Endodermal cell (in vitro differentiated cells): ENCODE measurements at places on chromosomes 1 and 21. TPM values are rescaled to one million over a fixed set of nuclear protein-coding genes. Genes with fewer than 3 reads are reported as not detected.

- no peak overlapping the region for H3K27ac ChIP-seq
- H3K27me3 ChIP-seq, result no peaks in the 10 kb centered on the region
- no peaks in the 10 kb centered on the region for H3K36me3 ChIP-seq
- no peak overlapping the region for H3K4me3 ChIP-seq
These were observed 62.6 kb upstream of the SPAG17 start for GRCh38 chr1:118247593-118247992.

DNA sequence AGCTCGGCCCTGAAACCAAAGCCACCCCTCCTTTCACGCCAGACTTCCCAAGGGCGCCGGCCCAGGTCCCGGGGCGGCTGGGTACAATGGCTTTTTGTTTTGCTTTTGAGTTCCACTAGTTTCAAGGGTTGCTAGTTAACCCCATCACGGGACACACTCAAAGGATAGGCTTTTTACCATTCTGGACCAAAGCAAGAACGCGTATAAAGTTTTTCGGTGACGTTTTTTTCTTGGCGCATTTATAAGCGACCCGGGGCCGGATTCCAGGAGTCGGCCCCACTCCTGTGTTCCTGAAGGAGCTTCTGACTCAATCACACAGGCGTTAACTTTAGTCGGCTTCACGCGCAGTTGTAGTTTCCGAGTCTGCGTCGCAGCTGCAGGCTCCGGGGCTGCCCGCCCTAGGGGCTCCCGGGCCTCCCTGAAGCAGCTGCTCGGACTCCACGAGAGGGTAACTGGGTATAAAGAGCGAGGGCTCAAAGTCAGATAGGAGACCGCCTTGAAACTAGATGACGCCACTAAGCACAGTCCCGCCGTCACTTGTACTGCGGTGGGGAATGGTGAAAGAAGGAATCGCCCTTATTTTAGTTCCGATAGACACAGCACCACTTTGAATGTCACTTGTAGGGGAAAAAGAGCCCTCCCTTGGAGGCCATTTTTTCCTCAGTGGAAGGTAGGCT, 707 bp upstream of the KLHL21 start:
- peak overlapping the region; percentile 69 for H3K4me3 ChIP-seq
- H3K27ac ChIP-seq, result peak overlapping the region; percentile 96
- H3K36me3 ChIP-seq, result peaks cover 9% of the 10 kb centered on the region
- H3K4me1 ChIP-seq, result peaks cover 10% of the 10 kb centered on the region
- DNase-seq, result peak; percentile 82

- DNase-seq, result peak; percentile 87
- H3K27me3 ChIP-seq, result peaks cover 64% of the 10 kb centered on the region
- no peak overlapping the region for H3K27ac ChIP-seq
- H3K4me3 ChIP-seq, result peak overlapping the region; percentile 78
These were observed 23.4 kb upstream of the RNF187 start for GRCh38 chr1:228463559-228464455.

DNA sequence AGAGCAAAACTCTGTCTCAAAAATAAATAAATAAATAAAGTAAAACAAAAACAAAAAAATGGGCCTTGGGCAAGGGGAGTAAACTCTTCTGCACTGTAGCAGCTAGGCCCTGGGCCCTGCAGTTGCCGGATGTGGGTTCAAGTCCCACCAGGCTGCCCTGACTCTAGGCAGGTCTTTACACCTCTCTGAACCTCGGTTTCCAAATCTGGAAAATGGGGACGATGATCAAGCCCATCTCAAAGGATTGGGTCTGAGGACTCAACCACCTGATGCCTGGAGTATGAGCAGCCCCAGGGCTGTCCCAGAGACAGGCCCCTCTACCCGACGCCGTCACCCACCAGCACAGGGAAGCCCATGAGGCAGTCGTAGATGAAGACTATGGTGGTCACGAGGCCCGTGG, 7.5 kb downstream of the GPR153 start:
- H3K27me3 ChIP-seq, result peaks cover 47% of the 10 kb centered on the region
- no peak overlapping the region for H3K27ac ChIP-seq
- no peaks in the 10 kb centered on the region for H3K36me3 ChIP-seq
- H3K4me1 ChIP-seq, result no peaks in the 10 kb centered on the region
- DNase-seq, result no peak
- no peak overlapping the region for H3K4me3 ChIP-seq

FCGR2B gene
- total RNA-seq, result not detected in 3 replicates
